ENCODE measurements at places on chromosomes 3 and 15.

DNA sequence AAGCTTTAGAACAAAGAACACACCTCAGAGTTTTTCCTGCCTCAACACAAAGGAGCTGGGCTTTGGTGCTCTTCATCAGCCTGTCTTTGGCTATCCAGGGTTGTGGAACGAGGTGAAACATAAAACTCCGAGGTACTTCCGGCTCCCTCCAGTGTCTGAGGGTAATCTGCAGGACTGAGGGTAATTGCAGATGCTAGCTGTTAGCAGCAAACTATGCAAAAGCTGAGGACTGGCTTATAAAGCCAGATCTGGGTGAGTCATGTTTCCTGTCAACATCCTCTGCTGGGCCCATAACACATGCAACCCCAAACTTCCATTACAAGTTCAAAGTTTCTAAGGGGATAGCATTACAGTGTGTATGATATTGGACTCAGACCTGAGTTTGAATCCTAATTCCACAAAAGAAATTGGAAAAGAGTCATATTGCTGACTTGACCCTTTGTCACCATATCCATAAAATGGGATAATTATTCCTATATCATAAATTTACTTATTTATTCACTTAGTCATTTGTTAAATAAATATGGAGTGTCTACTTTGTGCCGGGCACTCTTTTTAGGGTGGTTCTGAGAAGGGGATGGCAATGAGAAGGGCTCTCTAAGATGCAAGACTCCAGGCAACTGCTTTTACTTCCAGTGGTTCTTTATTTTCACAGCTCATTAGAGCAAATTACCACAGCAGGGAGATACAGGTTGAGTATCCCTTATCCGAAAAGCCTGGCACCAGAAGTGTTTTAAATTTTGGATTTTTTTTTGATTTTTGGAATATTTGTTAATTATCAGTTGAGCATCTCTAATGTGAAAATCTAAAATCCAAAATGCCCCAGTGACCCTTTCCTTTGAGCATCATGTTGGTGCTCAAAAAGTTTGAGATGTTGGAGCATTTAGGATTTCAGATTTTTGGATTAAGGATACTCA is 9.5 kb upstream of the TRIM69 start:
- DNase-seq: peak; percentile 92

- DNase-seq: no peak
These were observed 40.8 kb downstream of the RARB start for GRCh38 chr3:25468866-25469319.

- no peak for DNase-seq
These were observed 662.3 kb downstream of the NR2F2 start for GRCh38 chr15:96992817-96993216.

DNA sequence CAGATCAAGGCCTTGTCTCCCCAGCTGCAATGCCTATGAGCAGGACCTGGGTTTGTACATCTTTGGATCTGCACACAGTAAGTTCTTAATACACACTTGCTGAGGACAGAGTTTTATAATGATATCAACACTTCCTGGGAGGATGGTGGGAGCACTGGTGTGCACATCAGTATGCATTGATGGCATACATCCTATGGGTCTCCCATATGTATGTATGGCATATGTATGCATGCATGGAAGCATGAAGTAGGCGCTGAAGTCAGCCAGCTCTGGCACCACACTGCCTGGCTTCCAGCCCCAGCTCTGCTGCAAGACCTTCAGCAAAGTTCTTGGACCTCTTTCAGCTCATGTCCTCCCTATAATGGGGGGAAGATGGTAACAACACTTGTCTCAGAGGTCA is 68.2 kb downstream of the MYLK start:
- DNase-seq: no peak

DNA sequence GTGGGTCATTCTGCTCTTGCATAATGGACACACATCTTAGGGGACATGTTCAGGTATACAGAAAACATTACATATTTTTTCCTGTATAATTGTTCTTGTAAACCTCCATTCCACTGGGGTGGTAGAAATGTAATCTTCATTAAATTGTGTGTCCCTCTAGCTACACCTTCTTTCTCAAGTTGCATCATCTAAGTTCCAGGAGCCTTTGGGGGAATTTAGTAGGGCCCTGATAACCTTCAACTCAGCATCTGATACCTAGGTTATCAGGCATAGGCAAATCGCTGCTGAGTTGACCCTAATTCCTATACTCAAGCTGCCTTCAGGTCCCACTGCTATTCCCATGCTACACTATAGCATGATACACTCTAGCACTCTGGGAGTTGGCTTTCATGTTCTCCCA is 19.1 kb upstream of the CLASP2 start:
- DNase-seq: no peak

GRCh38 chr3:192889679-192890078 is 28.0 kb downstream of the MB21D2 start:
- no peak for DNase-seq

DNA sequence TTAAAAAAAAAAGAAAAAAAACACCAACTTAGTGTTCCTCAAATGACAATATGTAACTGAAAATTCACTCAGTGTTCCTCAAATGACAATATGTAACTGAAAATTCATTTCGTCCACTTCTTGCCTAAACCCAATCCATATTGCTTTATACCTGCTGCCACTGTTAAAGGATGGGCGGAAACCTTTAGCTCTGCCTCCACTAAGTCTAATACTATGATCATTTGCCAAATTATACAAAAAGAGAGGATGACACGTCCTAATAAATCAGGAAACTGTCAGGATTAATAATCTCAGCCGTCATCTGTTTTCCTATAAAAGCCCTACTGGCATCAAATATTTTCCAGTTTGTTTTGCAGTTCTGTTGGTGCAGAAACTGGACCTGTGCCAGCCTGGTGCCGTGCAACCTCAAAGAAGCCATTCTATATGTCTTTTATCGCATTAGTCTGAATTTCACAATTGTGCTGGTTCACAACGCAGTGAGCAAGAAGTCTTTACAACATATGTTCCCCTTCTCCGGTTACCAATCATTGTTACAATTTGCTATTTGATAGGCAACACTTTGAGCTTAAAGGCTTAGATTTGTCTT is 160.4 kb upstream of the KCNH8 start:
- DNase-seq: no peak

- peak; percentile 79 for DNase-seq
These were observed 88.0 kb downstream of the TTBK2 start for GRCh38 chr15:42832576-42832975.

- DNase-seq: no peak
These were observed 71.7 kb downstream of the P3H2 start for GRCh38 chr3:190048932-190049441.

- no peak for DNase-seq
These were observed 22.6 kb upstream of the IP6K2 start for GRCh38 chr3:48739617-48739954.

DNA sequence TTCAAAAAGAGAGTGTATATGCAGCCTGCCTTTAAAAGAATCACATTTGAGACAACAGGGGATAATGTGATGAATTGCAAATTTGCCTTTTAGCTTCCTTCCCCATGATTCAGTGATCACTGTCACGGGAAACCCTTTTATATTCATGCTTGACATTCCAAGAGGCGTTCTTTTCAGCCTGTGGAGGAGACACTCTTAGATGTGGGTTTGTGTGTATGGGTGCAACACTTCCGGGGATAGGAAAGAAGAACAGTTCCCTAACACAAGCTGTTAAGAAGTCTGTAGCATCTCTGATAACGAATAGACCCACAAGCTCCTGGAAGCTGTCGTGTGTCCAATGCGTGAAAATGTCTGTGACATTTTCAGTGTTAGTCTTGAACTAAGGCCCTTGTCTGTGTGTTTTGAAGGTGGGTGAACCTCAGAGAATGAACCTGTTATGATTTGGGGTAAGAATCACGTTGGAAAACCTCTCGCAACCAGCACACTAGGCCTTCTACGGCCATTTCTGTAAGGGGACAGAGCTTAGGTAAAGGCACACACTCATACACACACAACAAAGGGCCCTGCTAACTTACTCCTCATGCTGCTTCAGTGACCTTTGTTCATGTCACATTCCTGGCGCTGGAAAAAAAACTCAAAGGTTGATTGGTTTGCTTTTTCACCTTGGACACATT is 229.2 kb upstream of the ST8SIA2 start:
- peak; percentile 22 for DNase-seq

- peak; percentile 80 for DNase-seq
These were observed 216.1 kb downstream of the MTHFS start for GRCh38 chr15:79680720-79681119.

GRCh38 chr3:179036626-179037300 is 34.8 kb downstream of the ZMAT3 start:
- no peak for DNase-seq

DNA sequence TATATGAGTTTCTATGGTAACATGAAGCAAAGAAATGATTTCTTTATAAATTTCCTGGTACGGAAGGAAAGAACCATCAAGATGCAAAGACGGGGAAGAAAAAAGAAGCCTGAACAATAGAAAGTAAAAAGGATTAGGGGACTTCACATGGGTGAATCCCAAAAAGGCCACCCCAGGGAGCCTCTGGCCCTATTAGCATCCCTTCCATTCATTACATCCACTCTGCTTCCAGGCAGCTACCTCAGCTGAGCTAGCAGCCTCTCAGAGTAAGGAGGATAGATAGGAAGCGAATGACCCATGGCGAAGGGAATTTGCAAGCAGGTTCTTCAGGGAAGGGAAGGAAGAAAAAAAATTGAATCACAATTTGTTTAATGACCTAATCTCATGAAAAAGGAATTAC is 81.6 kb downstream of the GABRB3 start:
- no peak for DNase-seq

- DNase-seq: peak; percentile 14
These were observed 35.1 kb upstream of the EIF3J start for GRCh38 chr15:44501768-44502366.

- DNase-seq: peak; percentile 58
These were observed 53.9 kb upstream of the MELTF start for GRCh38 chr3:197083486-197083885.

DNA sequence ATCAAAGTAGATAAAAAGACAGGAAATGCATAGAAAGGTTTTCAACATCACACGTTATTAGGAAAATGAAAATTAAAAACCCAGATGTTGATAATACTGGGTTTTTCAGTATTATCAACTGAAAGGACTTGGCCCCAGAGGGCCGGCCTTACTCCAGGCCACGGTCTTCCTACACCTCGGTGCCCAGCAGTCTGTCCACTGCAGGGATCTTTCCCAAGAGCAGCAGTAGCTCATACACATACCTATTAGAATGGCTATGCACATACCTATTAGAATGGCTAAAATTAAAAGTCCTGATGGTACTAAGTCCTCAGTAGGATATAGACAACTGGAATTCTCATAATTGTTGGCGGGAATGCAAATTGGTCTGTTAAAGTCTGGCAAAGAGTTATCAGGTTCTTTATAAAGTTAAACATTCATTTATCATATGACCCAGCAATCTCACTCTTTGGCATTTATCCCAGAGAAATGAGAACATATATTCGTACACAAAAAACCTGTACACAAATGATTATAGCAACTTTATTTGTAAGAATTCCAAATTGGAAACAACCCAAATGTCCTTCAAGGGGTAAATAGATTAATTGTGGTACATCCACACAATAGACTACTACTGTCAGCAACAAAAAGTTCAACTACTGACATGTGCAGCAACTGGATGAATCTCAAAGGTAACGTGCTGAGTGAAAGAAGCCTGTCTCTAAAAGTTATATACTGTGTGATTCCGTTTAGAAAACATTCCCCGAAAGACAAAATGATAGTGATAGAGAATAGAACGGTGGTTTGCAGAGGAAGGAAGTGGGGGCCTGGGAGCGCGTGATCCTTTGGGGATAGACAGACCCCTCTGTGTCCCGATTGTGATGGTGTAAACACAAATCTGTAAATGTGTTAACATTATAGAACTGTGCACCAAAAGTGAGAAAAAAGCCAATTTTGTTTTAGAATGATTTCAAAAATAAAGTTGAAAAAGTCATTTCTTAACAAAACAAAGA is 62.3 kb downstream of the MCTP2 start:
- DNase-seq: no peak

DNA sequence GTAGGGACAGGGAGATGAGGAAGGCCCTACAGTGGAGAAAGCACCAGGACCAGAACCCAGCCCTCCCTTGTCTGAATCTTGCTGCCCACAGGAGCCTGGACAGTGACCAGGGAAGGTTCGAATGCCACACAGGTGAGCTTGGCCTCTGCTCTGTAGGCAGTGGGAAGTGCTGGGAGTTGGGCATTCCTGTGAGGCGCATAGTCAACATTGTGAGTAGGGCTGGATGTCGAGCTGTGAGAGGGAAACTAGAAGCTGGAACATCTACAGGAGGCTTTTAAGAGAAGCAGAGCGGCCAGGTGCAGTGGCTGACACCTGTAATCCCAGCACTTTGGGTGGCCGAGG is 20.3 kb upstream of the ALAS1 start:
- DNase-seq: no peak

DNA sequence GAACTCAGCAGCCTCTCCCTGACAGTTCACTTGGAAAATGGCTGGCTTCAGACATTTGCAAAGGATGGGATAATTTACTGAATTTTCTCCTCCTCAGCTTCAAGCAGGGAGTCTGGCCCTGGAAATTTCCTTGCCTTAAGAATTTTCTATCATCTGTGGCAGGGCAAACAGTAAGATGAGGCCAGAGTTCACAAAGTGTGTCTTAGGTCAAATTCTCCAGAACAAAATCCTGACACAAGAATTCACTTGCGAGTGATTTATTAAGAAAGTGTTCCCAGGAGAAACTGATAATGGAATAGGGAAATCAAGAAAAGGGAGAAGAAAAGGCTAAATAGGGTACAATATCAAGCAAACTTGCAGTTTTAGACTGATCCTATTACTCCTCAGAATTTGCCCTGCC is 55.3 kb downstream of the SNTN start:
- DNase-seq: no peak

DNA sequence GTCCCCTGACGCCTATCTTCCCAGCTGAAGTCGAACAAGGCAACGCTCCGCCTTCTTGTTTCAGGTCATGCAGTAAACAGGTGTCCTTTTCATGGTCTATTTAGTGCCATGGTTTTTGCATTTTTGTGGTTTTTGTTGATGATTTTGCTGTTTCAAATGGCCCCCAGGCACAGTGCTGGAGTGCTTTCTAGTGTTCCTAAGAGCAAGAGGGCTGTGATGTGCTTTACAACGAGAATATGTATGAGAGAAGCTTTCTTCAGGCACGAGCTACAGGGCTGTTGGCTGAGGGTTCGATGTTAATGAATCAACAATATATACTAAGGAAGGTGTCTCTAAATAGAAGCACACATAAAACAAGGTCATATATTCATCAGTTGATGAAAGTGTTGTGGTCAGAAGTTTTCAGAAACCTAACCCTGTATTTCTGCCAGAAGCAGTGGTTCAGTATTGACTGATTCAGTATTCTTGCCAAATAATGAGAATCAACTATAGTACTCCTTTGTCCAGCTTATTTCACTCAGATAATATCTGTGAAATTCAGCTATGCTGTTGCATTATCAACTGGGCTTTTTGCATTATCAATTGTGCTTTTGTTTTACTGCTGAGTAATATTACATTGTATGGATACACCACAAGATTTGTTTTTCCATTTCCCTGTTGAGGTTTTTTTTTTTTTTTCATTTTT is 18.5 kb downstream of the LIMD1 start:
- DNase-seq: no peak

DNA sequence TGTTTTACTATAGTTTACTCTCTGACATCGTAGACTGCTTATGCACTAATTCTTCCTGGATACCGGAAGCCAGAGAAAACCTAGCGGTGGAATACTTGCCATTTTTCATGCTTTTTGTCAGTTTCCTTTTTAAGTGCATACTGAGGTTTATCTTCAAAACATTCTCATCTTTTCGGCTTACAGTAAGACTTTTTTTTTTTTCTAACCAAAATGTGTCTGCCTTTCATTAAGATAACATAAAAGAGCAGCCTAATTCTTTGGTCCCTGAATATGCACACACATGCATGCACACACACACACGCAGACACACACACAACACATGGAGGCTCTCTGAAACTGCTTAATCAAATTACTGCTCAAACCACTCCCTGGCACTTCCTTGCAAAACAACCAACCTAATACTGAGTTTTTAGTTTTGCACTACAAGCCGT is 1.3 kb downstream of the ZNF445 start:
- peak; percentile 15 for DNase-seq

Data from non-pigmented ciliary epithelial cell (primary cell).